ENCODE measurements at places on chromosomes 5 and 9.

DNA sequence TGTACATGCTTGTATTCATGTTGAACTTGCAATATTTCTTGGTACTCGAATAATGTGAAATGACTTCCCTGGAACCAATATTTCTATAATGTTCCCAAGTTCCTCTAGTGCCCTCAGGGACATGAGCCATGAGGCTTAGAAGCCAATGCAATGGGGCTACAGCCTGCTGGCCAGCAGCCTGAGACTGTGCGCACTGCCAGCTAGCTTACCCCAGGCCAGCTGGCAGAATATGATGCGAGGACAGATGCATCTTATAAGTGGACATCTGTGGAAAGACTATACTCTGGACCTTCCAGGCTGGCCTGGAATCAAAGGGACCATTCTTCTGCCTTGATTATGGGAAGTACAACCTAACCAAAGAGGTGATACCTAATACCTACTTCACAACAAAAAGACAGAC, 1862.0 kb upstream of the ACO1 start:
- DNase-seq: no peak

- DNase-seq: no peak
Measured at GRCh38 chr5:15604986-15605385, 105.0 kb downstream of the FBXL7 start.

DNA sequence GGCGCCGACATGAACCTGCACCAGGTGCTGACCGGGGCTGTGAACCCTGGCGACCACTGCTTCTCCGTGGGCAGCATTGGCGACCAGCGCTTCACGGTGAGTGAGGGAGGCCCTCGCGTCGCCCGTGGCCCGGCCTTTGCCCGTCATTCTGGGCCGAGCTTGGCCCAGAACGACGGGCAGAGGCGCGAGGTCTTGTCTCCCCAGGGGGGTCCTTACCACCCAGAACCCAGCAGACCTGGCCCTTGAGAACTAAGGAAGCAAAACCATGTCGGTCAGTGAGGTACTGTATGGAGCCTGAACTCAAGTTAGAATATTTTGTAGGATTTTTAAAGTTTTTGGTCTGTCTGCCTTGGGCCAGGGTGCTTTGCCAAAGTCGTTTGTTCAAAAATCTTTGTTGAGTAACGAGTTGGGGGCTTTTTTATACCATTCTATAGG, 691 bp downstream of the DMXL1 start:
- peak; percentile 50 for DNase-seq

DNA sequence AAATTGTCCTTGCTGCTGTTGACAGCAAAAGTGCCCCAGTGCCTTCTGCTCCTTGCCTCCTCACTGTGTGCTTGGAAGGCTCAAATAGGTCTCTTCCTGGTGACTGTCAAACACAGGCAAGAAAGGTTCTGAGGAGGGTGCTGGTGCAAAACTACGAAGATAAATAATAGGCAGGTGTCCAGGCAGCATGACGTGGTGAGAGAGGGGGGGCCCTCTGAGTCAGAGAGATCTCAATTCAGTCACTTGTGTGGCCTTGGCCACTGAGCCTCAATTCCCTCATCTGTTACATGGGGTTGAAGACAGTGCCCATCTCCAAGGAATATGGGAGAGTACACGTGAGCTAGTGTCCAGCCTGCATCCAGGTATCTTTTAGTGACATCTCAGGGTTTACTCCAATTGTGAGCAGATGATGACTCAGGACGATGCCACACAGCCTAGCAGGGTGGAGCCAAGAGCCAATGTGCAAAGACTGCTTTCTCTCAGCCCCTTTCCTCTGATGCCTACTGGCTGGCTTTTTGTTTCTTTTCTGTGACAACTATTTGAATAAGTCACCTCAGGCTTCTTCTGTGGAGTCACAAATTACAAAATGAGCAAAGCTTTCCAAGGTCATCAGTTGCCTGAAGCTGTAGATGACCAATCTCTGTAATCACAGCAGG, 29.7 kb upstream of the SMIM32 start:
- no peak for DNase-seq
